ENCODE measurements at places on chromosomes 11 and 22.

- DNase-seq, result no peak
Observed at GRCh38 chr11:106770489-106771085, 247.7 kb downstream of the GUCY1A2 start.

GRCh38 chr11:59560290-59560701 is 49.0 kb downstream of the OR4D9 start:
- DNase-seq, result peak; percentile 48

GRCh38 chr11:502288-503178 is 4.5 kb downstream of the RNH1 start:
- no peak for DNase-seq

DNA sequence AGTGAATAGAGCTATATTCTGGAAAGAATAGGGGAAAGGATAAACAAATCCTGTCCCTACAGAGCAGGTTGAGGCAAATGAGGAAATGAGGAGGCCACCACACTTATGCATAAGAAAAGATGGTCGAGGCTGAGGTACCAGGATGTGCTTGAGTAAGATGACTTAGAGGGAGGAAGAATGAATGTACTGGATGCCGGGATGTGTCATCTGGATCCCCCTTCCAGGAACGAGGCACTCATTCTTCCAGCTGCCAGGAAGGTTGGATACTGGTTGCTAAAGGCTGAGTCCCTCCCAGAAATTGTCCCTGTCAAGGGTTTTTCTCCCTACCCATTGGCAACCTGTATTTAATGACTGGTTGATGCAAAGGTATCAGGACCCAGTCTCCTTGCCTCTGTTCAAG is 31.1 kb upstream of the SYT9 start:
- no peak for DNase-seq

DNA sequence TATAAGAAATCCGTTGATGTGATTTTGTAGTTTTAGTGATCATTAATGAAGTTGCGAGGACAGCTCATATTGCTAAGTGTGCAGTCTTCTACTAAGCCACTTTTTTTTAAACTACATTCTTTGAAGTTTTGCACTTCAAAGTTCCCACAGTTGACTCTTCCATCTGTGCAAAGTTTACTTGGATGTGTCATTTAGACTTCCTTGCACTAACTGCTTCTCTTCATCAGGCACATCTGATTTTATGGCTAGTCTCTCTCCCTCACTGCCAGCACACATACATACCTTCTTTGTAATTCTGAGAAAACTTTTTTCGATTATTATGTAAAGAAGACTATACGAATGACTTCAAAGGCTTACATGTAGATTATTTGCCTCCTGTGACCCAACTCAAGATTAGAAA is 250.0 kb downstream of the DYNC2H1 start:
- DNase-seq, result no peak

- no peak for DNase-seq
Observed at GRCh38 chr11:91433284-91434010, 791.2 kb upstream of the FAT3 start.

DNA sequence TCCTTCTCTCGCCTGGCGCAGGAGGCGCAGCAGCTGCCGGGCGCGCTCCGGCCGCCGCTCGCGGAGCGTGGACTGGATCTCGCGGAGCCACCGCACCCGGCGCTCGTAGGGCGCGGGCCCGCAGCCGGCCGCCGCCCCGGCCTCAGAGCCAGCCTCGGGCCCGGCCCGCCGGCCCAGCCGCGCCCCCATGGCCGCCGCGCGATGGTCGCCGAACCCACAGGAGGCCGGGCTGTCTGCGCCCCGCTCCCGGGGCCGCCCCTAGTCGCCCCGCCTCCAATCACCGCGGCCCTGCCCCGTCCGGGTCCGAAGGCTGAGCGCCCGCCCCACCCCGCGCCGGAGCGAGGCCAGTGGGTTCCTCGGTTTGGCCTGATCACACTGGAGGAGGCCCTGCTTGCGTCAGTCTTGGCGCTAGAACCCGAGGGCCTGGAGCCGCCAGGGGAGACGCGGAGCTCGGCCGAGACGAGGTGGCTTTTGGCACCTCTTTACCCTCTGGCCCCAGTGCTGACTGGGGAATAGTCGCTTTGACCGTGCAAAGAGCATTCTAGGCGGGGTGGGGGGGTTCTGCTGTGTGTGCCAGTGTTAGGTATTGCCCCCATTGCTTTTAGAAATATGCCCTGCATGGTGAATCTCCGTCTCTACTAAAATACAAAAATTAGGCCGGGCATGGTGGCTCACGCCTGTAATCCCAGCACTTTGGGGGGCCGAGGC is at the start of gene LRRC75B:
Gene LRRC75B (minus strand): TSS at position 223 of the 708 bp plus-strand sequence. CDS start 34 bp downstream, at position 189.
- peak; percentile 70 for DNase-seq

- no peak for DNase-seq
Observed at GRCh38 chr11:56852131-56852530, 103.6 kb upstream of the OR9G4 start.

- no peak for DNase-seq
Observed at GRCh38 chr22:29311464-29312217, 3.9 kb downstream of the RASL10A start.

Measured in K562 (cell line).